EL (cell line): ENCODE measurements at places on chromosomes 11 and 22.

- peak; percentile 88 for DNase-seq
Observed at GRCh38 chr11:85947431-85948272, 92.5 kb downstream of the CCDC83 start.

GRCh38 chr11:121100943-121101342 lies at the start of gene TECTA:
TSS of gene TECTA (plus strand) at chr11:121101243. CDS start at chr11:121102666, 1,423 bp downstream.
- DNase-seq, result no peak

DNA sequence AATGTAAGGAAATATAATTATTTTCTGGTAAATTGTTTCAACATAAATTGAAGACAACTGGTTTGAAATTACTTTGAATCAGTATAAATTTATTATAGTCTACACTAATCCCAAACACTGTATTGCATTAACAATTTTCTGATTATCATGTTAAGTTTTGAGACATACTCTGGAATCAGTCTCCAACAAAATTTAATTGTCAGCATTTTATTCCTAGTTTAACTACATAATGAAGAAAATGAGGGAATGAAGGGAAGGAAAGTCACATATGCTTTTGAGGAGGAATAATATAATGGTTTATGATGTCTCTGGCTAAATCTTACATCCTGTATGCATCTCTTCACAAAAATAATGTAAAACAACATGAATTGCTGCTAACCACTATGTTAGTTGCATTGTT lies 14.2 kb downstream of the OR52E1 start:
- DNase-seq, result no peak

GRCh38 chr22:23698094-23698493 lies 7.3 kb downstream of the RGL4 start:
- DNase-seq, result no peak

- peak; percentile 57 for DNase-seq
Observed at GRCh38 chr11:6319001-6319703, 1.1 kb downstream of the CAVIN3 start.

DNA sequence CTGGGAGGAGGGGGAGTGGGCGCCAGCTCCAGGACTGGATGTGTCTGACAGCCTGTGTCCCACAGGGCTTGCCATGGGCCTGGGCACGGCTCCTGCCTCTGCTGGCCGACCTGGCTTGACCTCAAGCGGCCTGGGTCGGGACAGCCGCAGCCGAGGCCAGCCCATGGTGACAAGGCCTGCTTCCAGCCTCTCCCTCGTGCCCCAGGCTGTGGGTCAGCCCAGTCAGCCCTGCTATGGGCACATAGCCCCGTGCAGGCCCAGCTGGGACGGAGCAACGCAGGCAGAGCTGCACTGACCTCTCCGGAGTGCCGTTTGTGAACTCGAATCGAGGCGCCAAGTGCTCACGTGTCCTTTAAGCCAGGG lies 17.9 kb downstream of the OSBPL5 start:
- DNase-seq, result no peak

- no peak for DNase-seq
Observed at GRCh38 chr22:49909476-49910205, 8.6 kb downstream of the ALG12 start.

GRCh38 chr11:120235024-120235628 lies 4.8 kb upstream of the POU2F3 start:
- DNase-seq, result no peak

GRCh38 chr22:47439643-47440265 lies 677.3 kb downstream of the TBC1D22A start:
- DNase-seq, result no peak

DNA sequence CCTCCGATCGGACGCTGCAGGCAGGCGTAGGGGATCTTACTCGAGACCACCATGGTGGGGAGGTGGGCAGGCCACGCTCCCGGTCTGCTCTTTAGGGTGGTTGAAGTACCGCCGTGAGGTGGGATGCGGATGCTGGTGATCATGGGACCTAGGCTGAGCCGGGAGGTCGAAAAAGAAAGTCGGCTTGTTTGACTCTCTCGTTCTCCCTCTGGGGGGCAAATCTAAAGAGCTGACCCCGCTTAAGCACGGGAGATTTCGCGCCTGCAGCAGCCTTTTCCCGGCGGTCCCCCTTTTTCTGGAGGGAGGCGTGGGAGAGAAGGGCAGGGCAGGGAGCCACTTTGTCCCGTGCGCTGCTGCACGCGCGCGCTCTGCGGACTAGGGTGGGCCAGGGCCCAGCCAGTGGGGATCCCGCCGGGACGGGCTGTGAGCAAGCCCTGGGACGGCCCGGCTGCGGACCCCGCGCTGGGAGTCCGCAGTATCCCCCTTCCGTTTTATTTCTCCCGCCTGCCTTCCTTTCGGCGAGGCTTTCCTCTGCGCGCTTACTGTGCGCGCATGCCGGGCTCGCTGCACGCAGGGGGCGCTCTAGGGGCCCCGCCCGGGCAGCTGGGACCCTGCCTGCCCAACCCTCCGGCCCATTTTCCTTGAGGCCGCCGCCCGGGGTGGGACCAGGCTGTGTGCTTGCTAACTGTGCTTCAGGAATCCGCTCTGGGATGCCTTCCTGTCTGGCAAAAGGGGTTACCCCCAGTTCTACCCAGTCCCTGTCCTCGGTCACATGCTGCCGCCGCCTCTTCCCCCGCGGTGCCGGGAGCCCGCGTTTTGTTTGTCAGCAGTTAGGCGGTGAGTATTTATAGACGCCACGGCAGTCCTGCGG lies 81.0 kb downstream of the PRR5L start:
- peak; percentile 77 for DNase-seq

DNA sequence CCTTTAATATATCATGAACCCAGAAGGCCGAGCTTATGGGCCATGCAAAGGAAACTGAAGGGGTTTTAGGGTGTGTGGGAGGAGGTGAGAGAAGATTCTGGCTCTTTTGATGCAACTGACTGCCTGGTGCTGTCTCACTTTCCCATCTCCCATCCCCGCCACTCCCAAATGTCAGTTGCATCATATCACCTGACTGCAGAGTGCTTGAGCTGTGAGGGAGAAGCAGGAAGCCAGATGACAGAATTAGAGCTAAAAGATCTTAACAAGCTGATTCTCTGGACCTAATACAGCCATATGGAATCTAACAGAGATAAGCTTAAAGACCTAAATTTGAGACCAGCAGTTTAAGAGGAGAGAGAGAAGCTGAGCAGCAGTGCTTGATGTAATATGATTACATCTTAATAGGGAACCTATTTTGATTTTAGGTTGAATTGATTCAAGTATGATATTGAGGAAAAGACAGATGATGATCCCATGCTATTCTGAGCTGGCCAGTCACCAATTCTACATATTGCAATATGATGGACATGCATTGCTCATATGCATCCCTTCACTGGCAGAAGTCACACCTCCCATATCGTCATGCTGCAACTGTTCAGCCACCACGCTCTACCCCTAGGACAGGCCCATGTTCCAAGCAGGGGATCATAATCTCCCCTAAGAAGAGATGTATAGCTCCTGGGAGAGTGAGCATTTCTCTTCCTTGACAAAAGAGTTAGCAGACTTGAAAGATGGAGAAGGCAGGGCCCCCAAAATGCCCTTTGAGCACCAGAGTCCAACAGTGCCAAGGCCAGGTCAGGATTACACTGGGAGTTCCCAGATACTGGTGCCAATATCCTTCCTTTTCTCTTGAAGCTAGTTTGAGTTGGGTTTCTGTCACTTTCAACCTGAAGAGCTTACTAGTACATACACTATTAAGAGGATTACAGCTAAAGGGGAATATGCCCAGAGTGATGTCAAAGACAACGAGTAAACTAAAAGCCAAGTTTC lies 44.9 kb downstream of the PLEKHA7 start:
- DNase-seq, result no peak
